ENCODE measurements at places on chromosomes 3 and 15.

- DNase-seq = no peak
These were observed 112.9 kb downstream of the ULK4 start for GRCh38 chr3:41848753-41849574.

- DNase-seq = no peak
These were observed 111.1 kb upstream of the HACD2 start for GRCh38 chr3:123695731-123696640.

- DNase-seq = peak; percentile 15
These were observed 352 bp downstream of the CHRD start for GRCh38 chr3:184380185-184380626.

GRCh38 chr3:37701734-37702433, 159.8 kb upstream of the CTDSPL start:
- no peak for DNase-seq

DNA sequence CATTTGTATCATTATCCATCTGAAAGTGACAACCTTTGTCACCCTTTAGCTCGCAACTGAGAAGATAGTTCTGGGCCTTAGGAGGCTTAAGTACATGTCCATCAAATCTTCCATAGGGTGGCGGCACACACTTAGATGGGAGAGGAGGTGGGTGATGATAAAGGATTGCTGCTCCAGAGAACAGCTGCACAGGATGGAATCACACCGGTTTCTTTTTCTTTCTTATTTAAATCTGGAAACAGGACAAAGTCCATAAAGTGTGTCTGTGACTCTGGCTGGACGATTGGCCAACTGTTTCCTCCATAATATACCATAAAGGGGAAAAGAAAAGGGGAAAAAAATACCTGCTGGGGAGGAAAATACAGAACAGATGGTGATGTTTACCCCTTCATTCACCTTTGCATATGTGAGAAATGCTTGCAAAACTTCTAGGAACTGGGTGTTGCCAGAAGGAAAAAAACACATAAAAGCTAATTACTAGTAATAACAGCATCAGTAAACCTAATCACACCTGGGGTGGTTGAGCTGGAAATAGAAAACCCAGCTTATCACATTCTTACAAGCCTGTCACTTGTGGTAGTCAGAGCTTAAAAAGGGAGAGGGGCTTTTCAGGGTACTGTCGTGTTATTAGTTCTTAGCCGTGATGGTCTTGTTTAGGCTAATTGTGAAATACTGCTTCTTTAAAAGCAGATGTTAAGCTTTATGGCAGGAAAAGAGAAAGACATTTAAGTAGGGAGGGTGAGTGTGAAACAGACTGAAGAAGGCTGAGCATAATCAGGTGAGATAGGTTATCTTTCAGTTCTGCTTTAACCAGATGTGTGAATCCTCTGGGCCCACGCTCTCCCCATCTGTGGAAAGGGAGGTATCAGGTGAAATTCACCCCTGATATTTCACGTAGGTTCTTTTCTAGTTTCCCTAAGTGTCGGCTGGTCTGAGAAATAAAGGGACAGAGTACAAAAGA, 16.7 kb downstream of the C2CD4A start:
- DNase-seq = no peak

DNA sequence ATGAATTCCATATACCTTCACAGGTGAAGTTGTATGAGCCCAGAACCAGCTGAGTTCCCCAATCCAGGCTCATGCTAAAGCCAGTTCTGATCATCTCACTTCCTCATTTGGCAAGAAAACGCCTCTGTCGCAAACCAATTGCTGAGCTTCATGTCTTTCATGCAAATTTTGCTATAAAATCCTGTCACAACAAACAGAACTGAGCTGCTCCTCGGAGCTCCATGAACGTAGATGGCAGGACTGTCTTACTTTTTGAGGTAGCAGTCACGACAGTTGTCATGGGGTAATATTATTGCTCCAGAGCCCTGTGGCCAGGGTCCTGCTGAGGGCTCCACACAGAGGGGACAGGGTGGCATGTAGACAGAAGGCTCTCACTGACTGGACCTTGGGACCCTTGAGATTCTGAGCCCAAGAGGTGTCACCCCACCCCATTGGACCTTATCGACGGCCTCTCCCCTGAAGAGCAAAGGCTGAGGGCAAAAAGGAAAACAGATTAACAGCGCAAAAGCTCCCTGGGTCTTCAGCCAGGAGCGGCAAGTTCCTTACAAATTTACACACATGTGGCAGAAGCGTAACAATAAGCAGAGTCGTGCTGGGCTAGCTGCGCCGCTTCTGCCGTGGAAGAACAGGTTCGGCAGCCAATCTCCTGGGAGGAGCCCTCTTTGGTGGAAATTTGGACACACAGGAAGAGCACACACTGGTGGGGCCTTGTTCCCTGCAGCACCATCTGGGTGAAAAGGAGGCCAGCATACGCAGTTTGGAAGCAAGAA, 249.2 kb downstream of the OPA1 start:
- DNase-seq = no peak

DNA sequence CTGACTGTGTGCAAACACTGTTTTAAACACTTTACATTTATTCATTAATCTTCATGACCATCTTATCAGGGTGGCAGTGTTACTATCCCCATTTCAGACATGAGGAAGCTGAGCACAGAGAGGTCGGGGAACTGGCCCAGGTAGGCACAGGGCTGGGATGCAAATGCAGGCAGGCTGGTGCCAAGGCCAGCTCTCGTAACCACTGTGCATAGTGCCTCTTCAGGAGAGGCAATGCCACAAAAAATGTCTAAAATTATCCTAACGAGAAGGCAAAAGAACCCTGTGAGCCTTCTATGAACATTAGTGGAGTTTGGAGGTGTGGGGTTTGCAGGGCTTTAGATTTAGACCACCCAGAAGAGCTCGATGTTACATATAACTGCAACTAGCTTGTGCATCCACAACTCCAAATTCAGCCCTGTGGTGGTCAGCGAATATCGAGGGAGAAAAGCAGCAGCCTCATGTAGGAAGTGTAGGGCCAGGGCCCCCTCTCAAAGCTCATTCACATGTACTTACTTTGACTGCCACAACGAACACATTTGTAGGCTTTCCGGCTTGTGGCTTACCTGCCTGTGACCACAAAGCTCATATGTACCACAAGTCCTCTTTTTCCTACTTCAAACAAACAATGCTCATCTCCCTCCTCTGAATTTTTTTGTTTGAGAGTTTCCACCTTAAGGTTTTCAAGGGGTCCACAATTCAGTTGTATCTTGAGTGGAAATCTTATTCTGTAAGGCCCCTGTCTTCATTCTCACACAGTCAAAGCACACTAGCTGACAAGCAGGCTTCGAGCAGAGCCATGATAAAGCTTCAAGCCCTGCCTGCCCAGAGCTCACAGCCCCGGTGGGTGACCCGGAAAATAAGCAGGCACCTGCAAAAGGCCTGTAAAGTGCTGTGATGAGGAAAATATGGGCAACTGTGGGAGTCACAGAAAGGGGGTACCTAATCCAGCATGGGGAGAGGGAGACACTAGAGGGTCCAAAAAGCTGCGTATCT, 722.9 kb upstream of the CFAP20DC start:
- peak; percentile 15 for DNase-seq

DNA sequence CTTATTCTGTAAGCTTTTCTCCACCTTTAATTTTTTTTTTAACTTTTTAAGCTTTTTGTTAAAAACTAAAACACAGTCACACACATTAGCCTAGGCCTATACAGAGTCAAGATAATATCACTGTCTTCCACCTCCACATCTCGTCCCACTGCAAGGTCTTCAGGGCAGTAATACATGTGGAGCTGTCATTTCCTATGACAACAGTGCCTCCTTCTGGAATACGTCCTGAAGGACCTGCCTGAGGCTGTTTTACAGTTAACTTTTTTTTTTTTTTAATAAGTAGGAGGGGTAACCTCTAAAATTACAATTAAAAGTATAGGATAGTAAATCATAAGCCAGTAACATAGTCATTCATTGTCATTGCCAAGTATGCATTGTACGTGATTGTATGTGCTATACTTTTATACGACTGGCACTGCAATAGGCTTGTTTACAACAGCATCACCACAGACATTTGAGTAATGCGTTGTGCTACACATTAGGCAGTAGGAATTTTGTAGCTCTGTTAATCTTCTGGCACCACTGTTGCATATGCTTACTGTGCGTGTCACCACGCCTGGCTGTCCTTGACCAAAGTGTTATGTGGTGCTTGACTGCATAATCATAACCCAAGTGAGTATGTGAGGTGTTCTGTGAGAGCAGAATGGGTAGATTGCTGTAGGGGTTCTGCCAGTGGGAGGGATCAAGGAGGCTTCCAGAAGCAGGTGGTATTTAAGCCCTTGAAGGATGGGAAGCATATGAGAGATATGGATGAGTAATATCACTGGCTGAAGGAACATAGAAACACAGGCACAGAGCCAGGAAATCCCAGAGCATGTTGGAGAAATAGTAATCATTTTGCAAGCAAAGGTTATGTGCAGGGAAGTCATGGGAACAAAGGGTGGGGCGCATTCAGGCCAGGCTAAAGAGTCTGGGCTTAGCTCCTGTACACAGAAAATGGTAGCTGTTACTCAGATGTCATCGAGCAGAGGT, 18.3 kb downstream of the FBXO22 start:
- no peak for DNase-seq

DNA sequence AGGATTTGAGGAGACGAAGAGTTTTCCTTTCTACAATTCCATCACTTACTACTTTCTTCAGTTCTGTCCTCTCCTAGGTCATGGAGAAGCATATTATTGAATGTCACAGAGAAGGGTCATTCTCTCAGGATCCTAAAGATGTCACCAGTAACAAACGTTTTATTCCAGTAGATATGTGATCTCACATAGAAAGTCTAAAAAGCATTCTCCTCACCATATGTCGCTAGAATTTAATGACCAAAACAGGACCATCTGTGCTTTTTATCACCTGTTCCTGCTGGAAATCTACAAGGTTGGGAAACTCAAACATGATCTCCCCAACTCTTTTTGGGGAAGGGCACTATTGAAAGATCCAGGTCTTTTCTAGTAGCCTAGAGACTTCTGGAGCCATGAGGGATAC, 24.0 kb upstream of the FRMD5 start:
- DNase-seq = no peak
